Gastroesophageal sphincter (tissue), 4 donors: ENCODE measurements at places on chromosomes 7 and 10.

DNA sequence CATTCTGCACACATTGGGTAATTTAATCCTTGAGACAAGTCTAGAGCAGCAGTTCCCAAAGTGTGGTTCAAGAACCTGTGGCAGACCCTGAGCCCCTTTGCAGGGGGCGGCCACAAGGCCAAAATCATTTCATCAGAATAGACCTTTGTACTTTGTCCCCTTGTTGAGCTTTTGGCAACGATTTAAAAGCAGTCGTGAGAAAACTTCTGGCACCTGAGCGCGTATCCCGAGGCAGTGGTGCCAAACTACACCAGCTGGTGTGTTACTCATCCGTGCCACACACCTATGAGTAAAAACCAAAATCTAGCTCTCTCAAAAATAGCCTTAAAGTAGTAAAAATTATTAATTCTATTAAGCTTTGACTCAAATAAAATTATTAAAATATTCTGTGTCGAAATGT lies 306.8 kb downstream of the SDK1 start:
- ATAC-seq, result no peak

DNA sequence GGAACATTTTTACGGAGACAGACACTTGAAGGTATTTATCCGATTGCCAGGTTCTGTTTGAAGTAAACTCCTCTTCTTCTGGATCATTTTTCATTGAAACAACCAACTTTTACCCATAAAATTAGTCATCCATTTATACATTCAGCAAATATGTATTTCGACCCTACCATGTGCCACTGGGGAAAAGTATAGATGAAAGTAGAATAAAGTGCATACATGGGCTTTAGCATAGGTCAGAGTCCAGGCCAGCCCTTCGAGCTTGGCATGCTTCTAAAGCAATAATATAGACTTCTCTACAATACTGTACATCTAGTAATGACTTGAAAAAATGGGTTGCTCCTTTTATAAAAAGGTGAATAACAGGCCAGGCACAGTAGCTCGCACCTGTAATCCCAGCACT lies 10.1 kb downstream of the SLC25A16 start:
- ATAC-seq, result no peak

- no peak for ATAC-seq
Measured at GRCh38 chr7:94655126-94655847, 646 bp downstream of the SGCE start.

- ATAC-seq, result no peak
Measured at GRCh38 chr10:44799966-44800365, 111.2 kb upstream of the TMEM72 start.

DNA sequence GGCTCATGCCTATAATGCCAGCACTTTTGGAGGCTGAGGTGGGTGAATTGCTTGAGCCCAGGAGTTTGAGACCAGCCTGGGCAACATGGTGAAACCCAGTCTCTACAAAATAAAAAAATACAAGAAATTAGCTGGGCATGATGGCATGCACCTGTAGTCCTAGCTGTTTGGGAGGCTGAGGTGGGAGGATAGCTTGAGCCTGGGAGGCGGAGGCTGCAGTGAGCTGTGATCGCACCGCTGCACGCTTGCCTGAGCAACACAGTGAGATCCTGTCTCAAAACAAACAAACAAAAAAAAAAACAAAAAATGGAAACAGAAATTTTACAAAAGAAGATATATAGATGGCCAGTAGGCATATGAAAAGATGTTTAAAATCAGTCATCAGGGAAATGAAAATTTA lies 57.1 kb downstream of the PTEN start:
- ATAC-seq, result no peak

GRCh38 chr10:131149586-131149985 lies 161.9 kb downstream of the TCERG1L start:
- ATAC-seq, result no peak

DNA sequence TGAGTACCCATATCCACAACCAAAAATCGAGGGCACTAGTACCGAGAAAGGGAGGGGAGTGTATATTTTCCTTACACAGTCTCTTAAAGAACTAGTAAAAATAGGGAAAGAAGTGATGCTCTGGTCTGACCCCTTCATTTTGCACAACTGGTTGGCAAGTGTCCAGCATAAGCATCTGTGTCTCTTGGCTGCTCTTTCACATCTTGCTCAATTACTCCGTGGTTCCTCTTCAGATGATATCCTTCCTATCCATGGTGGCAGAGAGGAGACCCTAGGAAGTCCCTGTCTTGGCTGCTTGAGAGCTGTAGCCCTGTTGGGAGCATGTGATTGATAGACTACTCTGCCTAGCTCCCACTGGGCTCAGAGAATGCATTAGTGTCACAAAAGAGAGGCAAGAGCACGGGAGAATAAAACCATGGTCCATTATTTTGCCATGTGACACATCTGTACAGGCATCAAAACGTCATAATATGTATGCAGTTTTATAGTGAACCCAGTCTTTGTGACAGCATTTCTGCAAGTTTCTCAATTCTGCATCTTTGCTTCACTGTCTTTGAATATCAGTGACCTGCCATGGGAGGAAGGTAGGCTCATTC lies 111.8 kb upstream of the ANKRD1 start:
- ATAC-seq, result peak; percentile 67

GRCh38 chr10:65350611-65351010 lies 1575.2 kb upstream of the LRRTM3 start:
- ATAC-seq, result no peak

- ATAC-seq, result no peak
Measured at GRCh38 chr7:44431091-44431608, 59.3 kb downstream of the NUDCD3 start.

DNA sequence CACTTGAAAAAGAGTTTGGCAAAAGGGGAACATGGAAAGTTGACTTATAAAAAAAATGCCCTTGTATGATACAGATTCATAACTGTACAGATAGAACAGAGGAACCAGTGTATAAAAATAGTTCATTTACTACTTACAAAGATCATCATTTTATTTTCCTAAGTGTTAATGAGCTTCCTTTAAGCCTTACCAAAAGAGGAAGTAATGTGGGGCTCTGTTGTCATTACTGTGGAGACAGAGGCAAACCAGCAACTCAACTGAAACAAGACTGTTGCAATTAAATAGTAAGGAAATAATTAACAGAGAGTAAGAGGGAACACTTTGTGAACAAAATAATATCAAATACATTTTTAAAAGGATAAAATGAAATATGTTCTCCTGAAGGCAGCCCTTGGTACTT lies 526.2 kb upstream of the ADARB2 start:
- no peak for ATAC-seq

DNA sequence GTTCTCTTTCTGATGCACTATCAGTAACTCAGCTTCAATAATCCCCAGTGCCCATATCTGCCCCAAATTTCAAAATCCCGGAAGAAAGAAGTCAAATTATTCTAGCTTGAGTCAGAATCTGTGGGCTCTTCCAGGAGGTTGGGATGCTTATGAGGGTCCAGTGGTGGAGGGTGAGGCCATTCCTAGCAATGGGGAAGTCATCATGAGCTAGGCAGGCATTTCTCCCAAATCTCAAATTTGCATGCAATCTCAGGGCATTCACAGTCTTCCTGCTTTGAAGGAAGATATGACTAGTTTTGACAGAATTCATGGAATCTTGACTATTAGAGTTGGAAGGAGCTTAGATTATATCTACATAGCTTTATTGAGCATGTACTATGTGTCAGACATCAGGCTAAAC lies 164.3 kb upstream of the AGK start:
- no peak for ATAC-seq

DNA sequence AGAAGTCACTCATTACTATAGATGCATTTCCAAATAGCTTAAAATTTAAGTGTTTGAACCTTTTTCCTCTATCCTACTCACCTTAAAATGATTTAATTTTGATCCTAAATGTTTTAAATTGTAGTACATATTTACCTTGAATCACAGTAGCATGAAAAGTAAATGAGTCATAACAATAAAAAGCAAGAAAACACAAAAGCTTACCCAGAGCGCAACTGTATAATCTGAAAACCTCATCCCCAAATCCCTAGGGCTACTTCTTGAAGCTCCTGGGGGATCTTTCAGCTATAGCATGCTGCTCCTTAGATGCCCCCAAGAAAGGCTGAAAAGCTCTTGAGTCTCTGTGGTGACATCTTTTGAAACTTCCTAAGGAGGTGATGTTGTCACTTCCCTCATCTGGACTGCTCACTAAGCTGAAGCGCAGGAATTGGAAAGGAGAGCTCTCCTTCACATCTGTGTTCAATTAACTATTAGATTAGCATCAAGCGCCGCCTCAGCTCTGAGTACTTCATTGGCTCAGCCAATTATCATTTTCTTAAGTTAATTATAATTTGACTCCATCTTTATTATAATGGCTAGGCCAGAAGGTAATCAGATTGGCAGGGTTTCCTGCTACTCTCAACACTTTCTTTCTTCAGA lies 60.2 kb downstream of the SEMA3E start:
- ATAC-seq, result no peak

GRCh38 chr7:132785870-132786269 lies 209.6 kb upstream of the PLXNA4 start:
- ATAC-seq, result no peak

DNA sequence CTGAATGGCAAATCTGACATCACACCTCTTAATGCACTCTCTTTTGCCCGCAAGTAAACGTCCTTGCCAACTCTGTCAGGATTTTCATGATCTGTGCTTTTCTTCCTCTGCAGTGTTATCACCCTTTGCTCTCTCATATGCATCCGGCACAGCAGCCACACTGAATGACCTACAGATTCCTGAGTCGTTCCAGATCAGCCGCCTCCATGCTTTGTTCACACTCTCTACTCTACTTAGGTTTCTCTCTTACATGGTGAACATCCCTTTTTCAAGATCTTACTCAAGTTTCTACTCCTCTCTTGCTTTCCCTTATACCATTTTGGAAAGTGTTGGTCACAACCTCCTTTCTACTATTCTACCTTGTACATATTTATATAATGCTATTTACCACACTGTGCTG lies 127.7 kb upstream of the AOAH start:
- no peak for ATAC-seq

DNA sequence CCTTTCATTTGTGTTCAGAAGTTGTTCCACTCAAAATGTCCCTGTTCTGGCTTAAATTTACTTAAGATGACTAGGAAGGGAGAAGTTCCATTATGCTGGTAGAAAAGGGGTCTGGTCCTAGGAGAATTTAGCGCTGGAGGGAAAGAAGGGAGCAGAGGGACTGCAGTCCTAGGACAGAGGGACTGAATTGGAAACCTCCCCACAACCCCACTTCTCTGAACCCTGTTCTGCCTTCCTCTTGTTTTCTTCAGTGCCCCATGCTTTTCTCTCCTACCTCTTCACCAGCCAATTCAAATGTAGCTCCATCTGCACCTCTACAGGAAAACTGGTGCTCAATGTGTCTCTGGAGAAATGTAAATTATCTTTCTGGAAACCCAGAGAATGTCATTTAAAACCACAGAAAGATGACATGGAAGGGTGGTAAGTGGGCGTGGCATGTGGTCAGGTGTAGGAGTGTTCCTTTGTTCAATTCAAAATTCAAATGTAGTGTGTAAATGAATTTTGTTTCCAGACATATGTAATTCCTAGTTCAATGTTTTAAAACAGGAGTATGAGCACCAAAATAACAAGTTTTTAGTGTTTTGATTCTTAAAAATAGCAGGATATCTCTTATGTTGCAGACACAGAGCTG lies 24.0 kb upstream of the RHOBTB1 start:
- no peak for ATAC-seq

DNA sequence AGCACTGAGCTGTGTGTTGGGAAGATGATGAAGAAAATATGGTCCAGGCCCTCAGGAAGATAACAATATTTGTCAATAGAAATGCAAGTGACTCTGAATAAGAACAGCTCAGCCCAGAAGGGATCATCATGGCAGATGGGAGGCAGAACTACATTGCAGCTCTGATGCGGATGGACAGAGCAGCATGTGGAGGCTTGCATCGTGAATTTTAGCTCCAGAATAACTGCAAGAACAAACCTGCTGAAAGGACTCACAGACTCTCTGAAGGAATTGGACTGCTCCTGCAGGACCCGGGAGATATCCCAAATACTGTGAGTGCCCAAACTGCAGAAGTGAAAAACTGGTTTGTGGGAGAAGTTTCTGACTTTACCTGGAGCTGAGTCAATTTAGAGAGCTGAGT lies 80.6 kb upstream of the LAMB4 start:
- ATAC-seq, result no peak

DNA sequence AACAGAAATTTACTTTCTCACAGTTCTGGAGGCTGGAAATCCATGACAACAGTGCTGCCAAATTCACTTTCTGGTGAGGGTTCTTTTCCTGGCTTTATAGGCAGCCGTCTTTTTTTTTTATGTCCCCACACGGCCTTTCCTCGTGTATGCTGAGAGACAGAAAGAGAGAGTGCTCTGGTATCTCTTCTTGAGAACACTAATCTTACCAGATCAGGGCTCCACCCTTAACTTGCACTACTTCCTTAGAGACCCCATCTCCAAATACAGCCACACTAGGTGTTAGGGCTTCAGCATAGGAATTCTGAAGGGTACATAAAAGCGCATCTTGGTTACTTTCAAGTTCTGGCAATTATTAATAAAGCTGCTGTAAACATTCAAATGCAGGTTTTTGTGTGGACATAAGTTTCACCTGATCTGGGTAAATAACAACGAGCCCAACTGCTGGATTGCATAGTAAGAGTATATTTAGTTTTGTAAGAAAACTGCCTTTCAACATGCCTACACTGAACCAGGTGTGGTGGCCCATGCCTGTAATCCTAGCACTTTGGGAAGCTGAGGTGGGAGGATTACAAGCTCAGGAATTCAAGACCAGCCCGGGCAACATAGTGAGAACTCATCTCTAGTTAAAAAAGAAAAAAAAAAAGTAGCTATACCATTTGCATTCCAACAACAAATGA lies 8.2 kb upstream of the C1GALT1 start:
- ATAC-seq, result no peak

DNA sequence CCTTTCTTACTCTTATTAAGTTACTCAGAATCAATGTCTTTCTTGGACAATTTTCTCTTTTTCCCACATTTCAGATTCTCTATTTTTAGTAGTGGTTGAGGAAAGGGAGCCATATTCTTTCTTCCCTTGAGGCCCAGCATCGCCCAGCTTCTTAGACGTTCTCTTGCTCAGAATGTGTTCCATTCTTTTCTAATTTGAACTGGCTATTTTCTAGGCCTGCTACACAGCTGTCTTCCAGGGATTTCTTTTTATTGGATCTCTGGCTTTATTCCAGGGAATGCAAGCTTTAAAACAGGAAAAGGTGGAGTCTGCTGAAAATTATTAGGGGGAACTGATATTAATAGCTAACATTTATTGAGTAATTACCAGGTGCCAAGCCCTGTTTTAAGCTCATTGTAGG lies 58.3 kb downstream of the WIPF3 start:
- ATAC-seq, result no peak

DNA sequence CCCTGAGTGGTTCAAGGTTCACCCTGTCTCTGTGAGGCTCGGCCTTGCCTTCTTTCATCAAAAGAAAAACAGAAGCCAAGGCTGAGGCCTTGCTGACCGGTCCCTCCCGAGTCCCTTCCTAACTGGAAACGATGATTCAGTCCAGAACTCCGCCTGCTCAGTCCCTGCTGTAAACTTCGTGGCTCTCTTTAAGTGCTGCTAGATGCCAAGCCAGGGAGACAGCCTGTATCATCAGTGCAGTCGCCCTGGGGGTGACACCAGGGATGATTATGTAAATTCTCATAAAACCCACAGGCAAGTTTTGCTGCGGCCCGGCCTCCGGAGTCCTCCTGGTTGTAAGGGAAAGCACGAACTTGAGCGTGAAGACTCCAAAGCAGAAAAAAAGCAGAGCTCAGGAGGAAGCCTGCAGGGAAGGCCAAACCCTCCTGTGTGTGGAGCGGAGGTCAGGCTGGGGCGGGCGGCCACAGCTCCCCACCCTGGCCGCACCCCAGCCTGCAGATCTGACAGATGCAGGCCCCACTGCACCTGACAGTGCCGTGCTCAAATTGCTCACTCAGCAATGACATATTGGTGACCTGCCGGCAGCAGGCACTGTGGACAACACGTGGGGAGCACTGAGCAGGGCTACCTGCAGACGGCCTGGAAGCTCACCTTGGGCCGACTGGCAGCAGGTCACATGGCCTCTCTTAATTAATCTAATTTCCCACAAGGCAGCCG lies 123.4 kb downstream of the DYNC2I1 start:
- peak; percentile 40 for ATAC-seq
